ENCODE measurements at places on chromosomes 16 and 17. TPM values are rescaled to one million over a fixed set of nuclear protein-coding genes. Genes with fewer than 3 reads are reported as not detected.

The DCAF7 gene
- polyA plus RNA-seq, result 46.7 TPM

The HS3ST3B1 gene
- polyA plus RNA-seq, result 3.6 TPM

The NFATC2IP gene
- 16.9 TPM for polyA plus RNA-seq

The EME1 gene
- 5.5 TPM for polyA plus RNA-seq

The TM4SF5 gene
- polyA plus RNA-seq, result not detected

The SLC35B1 gene
- 60.8 TPM for polyA plus RNA-seq

GRCh38 chr16:14386115-14386514 is 243.9 kb downstream of the PARN start:
- no peak for DNase-seq

GRCh38 chr17:60137731-60138130 is 12.0 kb upstream of the CA4 start:
- no peak for DNase-seq

- peak; percentile 91 for DNase-seq
These were observed 2.1 kb downstream of the MFAP4 start for GRCh38 chr17:19384723-19385391.

DNA sequence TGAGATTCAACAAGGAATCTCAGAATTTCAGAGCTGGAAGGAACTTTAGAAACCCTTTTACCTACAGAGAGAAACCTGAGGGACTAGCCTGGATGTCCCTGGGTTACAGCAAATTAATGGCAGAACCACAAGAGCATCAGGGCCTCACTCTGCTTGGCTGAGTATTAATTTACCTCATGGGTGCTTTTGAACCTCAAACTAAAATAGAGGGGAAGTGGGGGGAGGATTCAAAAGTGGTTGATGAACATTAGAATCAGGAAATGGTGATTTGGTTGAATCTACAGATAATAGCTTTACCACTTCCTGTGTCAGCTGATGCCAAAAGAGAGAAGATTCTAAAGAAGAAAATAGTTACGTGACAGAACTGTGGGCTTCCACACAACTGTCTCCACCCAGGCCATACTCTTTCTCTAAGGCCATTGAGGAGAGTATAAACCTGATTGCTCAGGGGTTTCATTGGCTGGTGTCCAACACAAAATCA is 11.3 kb upstream of the SKAP1 start:
- no peak for DNase-seq

DNA sequence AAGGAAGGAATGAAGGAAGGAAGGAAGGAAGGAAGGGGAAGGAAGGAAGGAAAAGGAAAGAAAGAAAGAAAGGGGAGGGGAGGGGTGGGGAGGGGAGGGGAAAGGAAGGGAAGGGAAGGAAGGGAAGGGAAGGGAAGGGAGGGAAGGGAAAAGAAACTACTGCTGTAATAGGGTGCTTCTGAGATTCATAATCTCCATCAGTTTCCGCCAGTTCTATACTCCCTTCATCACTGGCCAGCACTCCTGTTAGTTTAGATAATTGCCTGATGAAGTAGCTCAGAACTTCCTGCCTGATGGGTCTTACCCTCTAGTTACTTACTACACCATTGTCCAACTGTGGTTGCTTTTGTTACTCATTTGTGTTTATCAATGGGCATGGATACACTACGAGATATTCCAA is 2.0 kb upstream of the KRTAP9-6 start:
- DNase-seq, result no peak

DNA sequence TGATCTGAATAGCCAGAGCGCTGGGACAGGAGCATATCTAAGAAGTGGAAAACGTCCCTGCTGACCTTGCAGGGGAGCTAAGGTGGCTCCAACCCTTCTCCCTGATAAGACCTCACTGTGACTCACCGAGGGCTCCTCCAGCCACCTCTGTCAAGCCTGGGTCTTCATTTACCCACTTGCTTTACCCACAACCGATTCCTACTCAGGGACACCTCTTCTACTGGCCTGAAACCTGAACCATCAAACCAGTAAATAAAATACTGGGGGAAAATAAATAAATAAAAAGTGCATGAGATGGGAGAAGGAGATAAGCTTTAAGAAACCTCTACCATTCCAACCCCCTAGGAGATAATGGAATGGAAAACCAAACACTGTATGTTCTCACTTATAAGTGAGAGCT is 80.2 kb upstream of the ALOX12 start:
- DNase-seq, result no peak

DNA sequence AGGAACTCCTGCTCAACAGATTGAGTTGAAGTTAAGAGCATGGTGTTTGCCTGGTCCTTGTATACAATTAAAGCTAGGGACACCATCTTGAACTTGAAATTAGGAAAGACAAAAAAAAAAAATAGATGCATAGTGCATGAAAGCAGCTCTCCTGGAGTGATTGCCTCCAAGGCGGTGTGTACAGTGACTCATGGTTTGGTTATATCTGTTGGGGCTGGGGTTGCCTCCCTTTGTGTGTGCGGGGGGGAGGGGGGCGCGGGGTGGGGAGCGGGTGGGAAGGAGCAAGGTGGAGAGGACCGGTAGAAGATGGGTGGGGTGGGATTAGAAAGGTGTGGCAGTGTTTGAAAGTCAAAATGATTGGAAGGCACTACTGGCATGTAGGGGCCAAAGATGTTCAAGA is 3.4 kb downstream of the TMED6 start:
- DNase-seq, result no peak

DNA sequence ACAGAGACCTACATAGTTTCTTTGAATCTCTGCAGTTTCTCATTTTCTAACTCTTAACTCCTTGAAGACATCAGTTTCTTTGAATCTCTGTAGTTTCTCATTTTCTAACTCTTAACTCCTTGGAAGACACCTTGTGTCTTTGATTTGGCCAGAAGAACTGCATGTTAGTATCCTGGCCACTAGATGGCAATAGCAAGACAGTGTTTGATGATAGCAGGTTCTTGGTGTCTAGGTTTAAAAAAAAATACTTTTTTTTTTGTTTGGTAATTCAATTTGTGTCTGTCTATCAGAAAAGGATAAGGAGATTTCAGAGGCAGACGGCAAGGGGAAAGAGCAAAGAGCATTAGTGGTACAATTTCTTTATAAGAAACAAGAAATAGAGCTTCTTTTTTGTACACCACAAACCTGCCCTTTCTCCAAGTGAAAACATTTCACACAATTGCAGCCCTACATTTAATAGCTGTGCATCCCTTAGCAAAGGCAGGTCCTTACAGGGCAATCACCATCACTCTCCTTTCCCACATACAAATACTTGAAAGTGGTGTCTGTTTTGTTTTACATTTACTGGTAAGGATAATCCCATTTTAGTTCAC is 1324.9 kb upstream of the CDH8 start:
- peak; percentile 29 for DNase-seq

DNA sequence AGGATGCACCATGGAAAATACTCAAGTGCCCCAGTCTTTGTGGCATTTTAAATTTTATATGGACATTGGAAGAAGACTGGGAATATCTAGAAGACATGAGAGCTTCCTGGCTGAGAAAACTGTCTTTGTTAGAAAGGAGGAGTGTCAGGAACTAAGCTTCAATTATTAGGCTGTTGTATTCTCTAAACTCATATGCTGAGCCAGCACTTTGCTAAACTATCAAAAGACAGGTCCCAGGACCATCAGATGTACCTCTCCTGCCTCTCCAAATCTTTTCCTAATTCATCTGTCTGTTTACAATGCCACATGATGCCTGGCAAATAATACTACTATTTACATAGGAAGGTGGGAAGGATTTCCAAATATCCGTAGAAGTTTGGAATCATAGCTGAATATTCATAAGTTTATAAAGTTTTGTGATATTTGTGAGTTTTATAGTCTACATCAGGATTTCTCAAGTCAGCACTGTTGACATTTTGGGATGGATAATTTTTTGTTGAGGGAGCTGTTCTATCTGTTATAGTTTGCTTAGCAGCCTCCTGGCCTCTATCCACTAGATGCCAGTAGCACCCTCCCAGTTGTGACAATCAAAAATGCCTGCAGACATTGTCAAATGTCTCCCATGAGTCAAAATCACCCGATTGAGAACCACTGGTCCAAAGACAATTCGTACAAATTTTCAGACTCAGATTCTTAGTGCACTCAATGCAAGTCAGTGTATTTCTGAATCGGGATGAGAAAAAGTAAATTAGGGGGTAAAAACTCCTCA is 61.2 kb upstream of the NETO2 start:
- DNase-seq, result no peak

- no peak for DNase-seq
These were observed 2.3 kb upstream of the NUDT16L1 start for GRCh38 chr16:4690946-4691665.

DNA sequence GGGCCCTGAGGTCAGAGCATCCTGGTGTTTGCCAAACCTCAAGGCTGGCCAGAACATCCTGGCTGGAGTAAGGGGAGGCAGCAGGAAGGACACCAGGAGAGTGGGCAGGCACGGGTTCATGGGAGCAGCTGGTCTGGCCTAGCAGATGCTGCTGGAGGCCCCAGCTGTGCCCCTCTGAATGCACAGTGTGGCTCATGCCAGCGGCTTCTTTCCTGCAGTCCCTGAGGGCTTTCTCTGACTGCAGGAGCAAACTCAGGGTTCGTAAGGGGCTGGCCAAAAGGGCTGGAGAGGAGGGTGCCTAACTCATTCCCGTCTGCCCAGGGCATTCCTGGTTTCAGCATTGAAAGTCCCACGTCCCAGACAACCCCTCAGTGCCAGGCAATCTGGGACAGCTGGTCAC is 78.7 kb downstream of the ZDHHC7 start:
- peak; percentile 57 for DNase-seq

DNA sequence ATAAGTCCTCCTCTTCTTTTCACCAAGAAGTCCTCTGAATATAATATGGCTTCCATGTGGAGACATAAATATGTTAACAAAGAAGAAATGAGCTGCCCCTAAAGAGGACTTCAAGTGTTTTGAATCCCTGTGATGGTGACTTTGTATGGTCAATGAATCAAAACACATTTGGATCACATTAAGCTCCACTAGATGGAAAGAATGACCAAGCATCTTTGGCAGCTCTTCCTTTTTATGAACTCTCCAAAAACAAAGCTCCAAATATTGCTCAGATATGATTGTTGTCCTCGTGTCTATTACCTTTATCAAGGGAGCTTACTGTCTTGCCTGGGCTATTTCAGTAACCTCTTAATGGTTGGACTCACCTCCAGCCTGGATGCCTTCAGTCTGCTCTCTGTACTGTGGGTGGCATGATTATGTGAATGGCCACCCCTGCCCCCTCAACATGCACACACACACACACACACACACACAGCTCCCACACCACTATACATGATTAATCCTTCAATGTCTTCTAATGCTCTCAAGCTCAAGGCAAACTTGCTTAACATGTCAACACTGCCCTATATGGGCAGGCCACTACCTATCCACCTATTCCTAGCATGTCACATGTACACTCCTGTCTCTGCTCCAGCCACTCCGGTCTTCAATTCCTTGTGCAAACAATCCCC is 346.6 kb upstream of the SALL1 start:
- DNase-seq, result no peak

- DNase-seq, result no peak
These were observed 18.5 kb downstream of the PFAS start for GRCh38 chr17:8267480-8268147.

GRCh38 chr17:4066210-4066609 is 76.6 kb downstream of the ZZEF1 start:
- DNase-seq, result no peak

GRCh38 chr17:17849147-17849820 is 12.5 kb upstream of the SREBF1 start:
- DNase-seq, result no peak

GRCh38 chr16:4803898-4804762 is 1.7 kb upstream of the ROGDI start:
- no peak for DNase-seq

DNA sequence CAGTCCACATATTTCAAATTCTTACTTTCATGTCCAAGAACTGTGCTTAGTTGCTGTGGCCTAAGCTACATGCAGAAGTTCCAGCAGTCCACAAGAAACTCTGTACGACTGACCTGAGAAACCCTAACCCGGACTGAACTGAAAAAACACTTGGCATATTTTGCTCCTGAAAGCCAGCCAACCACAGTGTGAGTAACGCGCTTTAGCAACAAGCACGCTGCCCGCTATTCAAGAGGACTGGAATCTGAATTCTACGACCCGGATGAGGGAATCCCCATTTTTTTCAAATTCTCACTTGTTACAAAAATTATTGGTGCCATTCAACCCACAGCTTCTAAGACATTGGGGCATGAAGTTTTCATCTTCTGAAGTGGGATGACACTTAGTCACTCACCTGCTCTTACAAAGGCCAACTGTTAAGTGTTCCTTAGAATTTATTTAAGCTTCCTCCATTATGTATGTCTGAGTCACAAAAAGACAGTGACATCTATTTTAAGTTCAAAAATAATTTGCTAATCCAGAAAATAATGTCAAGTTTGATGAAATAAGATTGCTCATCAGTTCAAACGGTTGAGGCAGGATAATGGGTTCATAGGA is 78.7 kb downstream of the CDYL2 start:
- DNase-seq, result no peak

DNA sequence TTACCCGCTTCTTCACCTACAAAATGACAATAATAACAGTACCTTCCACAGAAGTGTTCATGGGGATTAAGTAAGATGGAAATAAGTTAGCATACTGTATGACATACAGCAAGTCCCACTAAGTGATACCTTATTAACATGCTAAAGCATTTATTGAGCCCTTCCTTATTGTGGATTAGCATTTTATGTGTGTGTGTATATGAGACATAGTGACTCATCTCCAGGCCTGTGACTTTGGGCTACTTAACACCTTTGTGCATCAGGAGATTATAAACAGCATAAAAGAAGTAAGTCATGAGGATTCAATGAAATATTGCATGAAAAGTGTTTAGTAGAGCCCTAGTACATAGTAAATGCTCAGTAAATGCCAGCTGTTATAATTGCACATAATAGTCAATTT is 52.9 kb downstream of the CA10 start:
- DNase-seq, result no peak

- DNase-seq, result no peak
These were observed 35.4 kb upstream of the TNRC6C start for GRCh38 chr17:77923135-77923534.

GRCh38 chr17:9211133-9211765 is 189.9 kb downstream of the NTN1 start:
- DNase-seq, result no peak

DNA sequence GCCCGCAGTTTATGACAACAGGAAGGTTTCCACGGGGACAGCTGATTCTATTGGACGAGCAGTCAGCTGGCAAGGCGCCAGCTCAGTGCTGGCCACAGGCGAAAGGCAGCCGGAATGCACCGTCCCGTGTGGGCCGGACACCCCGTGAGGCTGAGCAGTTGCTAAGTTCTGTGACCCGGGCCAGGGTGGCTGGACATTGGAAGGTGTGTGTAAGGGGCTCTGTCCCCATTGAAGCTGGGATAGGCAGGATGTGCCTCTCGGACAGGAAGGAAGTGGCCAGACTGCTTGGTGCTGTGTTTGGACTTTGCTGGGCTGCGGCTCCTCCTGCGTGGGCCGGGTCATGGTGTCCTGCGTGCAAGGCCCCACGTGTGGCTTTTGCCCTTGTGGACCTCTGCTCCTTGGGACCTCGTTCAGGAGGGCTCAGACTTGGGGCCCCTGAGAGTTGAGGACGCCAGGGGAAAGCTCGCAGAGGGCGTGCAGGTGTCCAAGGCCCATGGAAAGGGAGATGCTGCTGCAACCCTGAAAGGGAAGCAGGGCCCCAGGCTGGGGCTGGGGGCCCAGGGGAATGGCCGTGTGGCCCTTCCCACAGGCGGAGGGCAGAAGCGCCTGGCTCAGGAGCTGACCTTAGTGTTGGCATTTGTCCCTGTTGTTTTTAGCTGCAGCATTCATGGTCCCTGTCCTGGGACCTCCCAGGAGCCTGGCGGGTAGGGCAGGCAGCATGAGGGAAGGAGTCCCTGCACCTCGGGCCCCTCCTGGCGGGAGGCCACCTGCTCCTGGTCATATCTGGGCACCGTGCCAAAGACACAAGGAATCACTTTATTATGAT is 10.0 kb downstream of the BAIAP2 start:
- peak; percentile 91 for DNase-seq

Measured in muscle of back (tissue), 13 donors.